ENCODE measurements at places on chromosomes 12 and 14. TPM values are rescaled to one million over a fixed set of nuclear protein-coding genes. Genes with fewer than 3 reads are reported as not detected.

- H3K4me3 ChIP-seq = peak overlapping the region; percentile 99
- H3K4me1 ChIP-seq = peaks cover 40% of the 10 kb centered on the region
- no peaks in the 10 kb centered on the region for H3K27me3 ChIP-seq
- H3K27ac ChIP-seq = peak overlapping the region; percentile 98
Measured at GRCh38 chr12:109476807-109477184, 304 bp downstream of the KCTD10 start.

- H3K27ac ChIP-seq = no peak overlapping the region
- no peak for DNase-seq
- H3K36me3 ChIP-seq = peaks cover 4% of the 10 kb centered on the region
- H3K4me3 ChIP-seq = peak overlapping the region; percentile 63
- peaks cover 30% of the 10 kb centered on the region for H3K27me3 ChIP-seq
- H3K4me1 ChIP-seq = no peaks in the 10 kb centered on the region
Measured at GRCh38 chr12:7439579-7440505, 4.1 kb downstream of the CD163L1 start.

The AQP2 gene
- not detected for total RNA-seq

- no peaks in the 10 kb centered on the region for H3K36me3 ChIP-seq
- H3K27me3 ChIP-seq = no peaks in the 10 kb centered on the region
- peaks cover 22% of the 10 kb centered on the region for H3K4me1 ChIP-seq
- no peak overlapping the region for H3K4me3 ChIP-seq
- no peak for DNase-seq
Measured at GRCh38 chr14:20680363-20680762, 4.0 kb upstream of the RNASE4 start.

DNA sequence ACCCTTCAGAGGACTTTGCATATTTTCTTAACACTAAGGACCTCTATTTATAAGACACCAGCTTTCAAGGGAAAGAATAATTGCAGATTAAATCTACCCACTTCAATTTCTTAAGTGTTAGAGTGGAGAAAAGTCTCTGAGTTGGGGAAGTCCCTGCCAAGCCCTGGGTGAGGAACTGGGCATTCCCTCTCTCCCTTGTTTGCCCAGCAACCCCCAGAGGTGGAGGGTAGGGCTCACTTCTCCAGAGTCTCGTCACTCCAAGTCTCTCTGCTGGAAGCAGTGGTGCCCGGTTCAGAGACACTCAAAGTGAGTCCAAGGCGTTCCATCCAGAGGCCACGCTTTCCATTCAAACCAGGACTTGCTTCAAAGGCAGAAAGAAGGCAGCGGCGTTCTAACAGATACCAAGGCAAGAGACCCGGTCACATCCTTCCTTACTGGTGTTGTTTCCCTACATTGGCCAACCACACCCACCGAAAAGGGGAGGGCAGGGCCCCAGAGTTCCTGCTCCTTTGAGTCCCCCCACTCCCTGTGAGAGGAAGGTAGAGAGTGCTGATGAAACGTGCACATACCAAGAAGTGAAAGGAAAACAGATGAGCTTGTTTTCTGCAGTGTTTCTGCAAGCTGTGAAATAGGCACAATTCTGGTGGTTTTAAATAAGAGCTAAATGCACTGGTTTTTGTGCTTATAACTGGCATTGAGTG is 6.1 kb upstream of the BDKRB2 start:
- DNase-seq = no peak
- H3K4me1 ChIP-seq = peaks cover 5% of the 10 kb centered on the region
- no peaks in the 10 kb centered on the region for H3K36me3 ChIP-seq
- no peak overlapping the region for H3K27ac ChIP-seq
- H3K27me3 ChIP-seq = peaks cover 30% of the 10 kb centered on the region

DNA sequence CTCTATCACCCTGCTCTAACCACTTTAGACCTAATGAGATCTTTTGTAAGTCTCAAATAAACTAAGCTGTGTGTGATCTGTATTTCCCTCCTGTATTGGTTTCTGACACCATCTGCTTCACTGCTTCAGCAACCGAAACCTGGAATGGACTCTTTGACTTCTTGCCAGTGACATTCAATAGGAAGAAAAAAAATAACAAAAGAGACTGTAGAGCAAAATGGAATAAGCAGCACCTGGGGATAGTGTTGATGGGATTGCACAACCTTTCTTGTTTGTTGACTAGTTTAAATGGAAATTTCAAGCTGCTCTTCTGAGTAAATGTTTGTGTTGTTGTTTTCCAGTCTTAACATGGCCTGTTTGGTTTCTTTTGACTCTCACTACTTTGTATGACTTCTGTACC is 888.6 kb upstream of the SEL1L start:
- H3K36me3 ChIP-seq = no peaks in the 10 kb centered on the region
- no peaks in the 10 kb centered on the region for H3K27me3 ChIP-seq
- no peaks in the 10 kb centered on the region for H3K4me1 ChIP-seq
- H3K27ac ChIP-seq = no peak overlapping the region

GRCh38 chr12:121800694-121801594 is 2.9 kb upstream of the SETD1B start:
- no peaks in the 10 kb centered on the region for H3K27me3 ChIP-seq
- H3K36me3 ChIP-seq = peaks cover 15% of the 10 kb centered on the region
- peak; percentile 58 for DNase-seq
- peaks cover 43% of the 10 kb centered on the region for H3K4me1 ChIP-seq
- H3K4me3 ChIP-seq = peak overlapping the region; percentile 99
- peak overlapping the region; percentile 99 for H3K27ac ChIP-seq

- H3K4me1 ChIP-seq = peaks cover 12% of the 10 kb centered on the region
- DNase-seq = no peak
- H3K27me3 ChIP-seq = no peaks in the 10 kb centered on the region
- no peak overlapping the region for H3K27ac ChIP-seq
- H3K36me3 ChIP-seq = no peaks in the 10 kb centered on the region
- no peak overlapping the region for H3K4me3 ChIP-seq
Measured at GRCh38 chr12:121484967-121485366, 85.0 kb downstream of the RNF34 start.

DNA sequence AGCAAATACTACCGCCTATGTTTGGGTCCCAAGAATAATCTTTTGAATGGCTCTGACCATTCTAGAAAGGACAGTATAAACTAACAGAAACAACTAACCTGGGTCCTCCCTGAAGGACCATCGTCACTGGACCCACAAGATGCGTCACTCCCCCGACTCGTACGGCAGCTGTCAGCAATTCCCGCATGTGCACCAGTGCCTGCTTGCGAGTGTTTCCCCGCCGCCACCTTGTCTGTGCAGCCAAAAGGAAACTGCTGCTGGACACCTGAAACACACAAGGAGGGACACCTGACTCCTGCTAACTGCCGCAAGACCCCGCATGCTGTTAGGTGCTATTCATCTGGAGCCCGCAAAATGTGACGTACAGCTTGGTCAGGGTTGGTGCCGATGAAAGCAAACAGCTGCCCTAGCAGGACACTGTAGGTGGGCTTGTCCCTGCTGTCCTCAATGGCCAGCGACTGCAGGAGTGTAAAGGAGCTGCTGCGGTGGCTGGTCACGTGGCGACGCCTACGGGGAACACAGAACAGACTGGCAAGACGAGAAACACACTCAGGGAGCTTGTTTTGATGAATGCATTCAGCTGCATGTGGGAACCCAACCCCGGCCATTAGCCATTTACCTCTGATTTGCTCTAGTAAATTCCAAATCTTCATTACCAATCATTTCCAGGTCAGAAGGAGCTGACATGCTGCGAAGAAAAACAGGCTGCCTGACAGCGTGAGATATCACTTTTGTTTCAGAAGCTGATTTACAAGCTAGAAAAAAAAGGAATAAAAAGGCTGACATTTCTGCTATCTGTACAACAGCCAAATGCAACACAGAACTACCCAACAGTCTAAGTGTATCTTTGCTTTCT is 118.1 kb downstream of the TRAFD1 start:
- no peaks in the 10 kb centered on the region for H3K27me3 ChIP-seq
- no peak for DNase-seq
- H3K4me3 ChIP-seq = no peak overlapping the region
- no peaks in the 10 kb centered on the region for H3K36me3 ChIP-seq
- H3K27ac ChIP-seq = no peak overlapping the region

- no peaks in the 10 kb centered on the region for H3K36me3 ChIP-seq
- no peak overlapping the region for H3K4me3 ChIP-seq
- H3K4me1 ChIP-seq = no peaks in the 10 kb centered on the region
- DNase-seq = no peak
Measured at GRCh38 chr12:10285919-10286318, 21.8 kb upstream of the KLRD1 start.

DNA sequence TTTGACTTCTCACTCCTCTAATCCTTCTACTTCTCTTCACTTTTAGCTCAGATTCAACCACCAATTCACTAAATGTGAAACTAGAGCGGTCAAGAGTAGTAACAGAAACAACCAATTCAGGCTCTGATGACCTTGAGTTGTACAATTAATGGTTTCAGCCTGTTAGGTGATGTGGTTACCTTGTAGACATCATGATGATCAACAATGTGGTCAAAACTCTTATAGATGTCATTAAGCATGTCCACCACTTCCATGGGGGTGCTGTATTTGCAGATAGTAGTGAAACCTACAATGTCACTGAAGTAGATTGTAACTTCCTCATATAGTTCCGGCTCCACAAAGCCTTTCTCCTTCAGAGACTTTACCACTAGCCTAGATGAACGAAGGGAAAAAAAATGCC is 54.1 kb upstream of the PLBD1 start:
- H3K36me3 ChIP-seq = no peaks in the 10 kb centered on the region
- no peak for DNase-seq
- peaks cover 21% of the 10 kb centered on the region for H3K27me3 ChIP-seq
- H3K4me1 ChIP-seq = peaks cover 10% of the 10 kb centered on the region
- H3K4me3 ChIP-seq = no peak overlapping the region

DNA sequence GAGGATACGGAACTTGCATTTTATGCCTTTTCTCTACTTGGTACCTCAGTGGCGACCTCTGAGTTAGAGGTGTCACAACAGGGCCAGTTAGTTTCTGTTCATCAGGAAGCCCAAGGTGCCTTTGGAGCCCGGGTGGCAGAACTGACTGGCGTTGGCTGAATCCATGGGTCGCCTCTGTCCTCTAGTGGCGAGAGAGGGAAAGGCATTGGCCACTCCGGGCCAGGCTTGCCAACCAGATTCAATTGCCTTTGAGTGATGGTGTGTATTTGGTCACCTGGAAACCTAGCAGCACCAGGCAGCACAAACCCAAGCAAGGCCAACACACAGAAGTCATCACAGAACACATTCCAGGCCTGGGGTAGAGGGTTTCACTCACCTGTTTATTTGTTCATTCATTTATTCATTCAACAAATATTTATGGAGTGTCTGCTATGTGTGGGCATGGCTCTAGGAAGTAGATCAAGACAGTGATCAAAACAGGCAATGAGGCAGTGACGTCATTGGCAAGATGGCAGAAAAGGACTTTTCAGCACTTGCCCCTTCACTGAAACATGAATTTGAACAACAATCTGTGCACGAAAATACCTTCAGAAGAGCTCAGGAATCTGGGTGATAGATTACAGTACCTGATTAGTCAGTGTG is 40.5 kb upstream of the KCNA5 start:
- H3K4me1 ChIP-seq = no peaks in the 10 kb centered on the region
- no peak overlapping the region for H3K4me3 ChIP-seq
- no peak for DNase-seq
- H3K27ac ChIP-seq = no peak overlapping the region
- no peaks in the 10 kb centered on the region for H3K36me3 ChIP-seq
- peaks cover 38% of the 10 kb centered on the region for H3K27me3 ChIP-seq

DNA sequence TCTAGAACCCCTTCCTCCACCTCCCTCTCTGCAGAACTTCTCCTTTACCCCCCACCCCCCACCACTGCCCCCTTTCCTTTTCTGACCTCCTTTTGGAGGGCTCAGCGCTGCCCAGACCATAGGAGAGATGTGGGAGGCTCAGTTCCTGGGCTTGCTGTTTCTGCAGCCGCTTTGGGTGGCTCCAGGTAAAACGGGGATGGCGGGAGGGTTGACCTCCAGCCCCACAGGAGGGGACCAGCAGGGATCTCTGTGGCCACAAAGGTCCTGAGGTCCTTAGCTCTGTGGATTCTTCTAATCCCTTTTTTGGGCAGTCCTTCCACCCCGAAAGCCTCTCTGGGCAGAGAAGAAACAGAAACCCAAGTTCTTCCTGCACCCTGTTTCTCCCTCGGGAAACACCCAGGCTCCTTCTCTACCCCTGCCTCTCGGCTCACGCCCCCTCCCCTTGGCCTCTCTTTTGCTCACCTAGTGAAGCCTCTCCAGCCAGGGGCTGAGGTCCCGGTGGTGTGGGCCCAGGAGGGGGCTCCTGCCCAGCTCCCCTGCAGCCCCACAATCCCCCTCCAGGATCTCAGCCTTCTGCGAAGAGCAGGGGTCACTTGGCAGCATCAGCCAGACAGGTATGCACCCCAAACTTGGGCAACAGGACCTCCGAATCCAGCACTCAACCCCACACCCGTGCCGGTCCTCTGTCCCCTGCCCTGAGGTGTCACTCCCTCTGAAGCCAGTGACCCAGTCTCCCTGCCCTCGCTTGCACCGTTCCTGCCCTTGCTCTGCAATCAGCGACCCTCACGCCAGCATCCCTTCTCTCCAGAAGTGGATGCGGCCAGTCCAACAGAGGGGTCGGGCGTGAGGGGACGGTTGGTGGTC is 638 bp downstream of the LAG3 start:
- H3K4me1 ChIP-seq = peaks cover 29% of the 10 kb centered on the region
- H3K4me3 ChIP-seq = peak overlapping the region; percentile 92
- no peak overlapping the region for H3K27ac ChIP-seq

Data from T-helper 17 cell (primary cell).